NAMALWA (cell line): ENCODE measurements at places on chromosomes 1 and 21.

DNA sequence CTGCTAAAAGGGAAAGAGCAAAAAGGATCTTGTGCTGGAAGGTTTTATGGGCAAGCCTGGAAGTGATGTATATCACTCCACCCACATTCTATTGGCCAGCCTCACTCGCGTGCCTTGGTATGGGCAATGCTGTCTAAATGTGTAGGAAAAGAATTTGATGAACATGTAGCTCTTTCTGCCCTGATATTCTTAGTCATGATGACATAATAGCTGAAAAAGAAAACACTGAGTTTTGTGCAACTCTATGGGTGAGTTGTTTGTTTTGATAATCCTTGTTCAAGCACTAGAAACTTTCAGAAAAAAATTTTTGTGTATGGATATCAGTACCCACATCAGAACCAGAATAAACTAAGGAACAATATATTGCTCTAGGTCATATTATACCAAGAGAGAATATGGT, 231.5 kb upstream of the ST6GALNAC5 start:
- DNase-seq = no peak

DNA sequence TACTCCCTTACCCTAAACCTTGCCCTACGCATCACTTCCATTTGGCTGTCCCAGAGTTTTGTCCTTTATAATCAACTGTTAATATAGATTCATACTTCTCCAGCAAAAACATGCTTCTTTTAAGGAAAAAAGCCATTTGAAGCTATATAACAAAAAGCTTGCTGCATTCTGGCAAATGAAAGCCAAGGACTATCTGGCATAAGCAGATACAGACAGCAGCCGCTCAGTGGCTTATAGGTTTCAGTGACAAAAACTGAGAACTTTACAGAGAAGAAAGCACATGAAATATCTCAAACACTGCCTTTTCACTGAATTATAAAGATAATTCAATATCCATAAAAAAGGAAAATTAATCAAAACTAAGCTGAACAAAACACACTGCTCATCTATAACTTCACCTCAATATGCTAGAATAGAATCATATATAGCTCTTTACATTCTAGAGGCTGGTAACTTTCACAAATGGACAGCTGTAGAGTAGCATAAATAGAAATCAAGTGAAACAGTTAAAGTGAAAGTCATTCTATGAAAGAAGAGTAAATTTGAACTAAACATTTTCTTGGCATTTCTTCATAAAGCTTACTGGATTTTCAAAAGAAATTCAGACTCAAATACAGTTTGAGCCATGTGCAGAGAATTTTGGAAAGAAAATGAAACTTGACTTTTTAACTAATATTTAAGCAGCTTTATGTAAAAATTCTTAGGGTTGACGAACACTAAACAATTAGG, 19.6 kb downstream of the CDC42BPA start:
- no peak for DNase-seq

- no peak for DNase-seq
Measured at GRCh38 chr1:151584278-151584677, 27.6 kb upstream of the SNX27 start.

- peak; percentile 34 for DNase-seq
Measured at GRCh38 chr1:146039844-146040194, 18.3 kb upstream of the HJV start.

- DNase-seq = no peak
Measured at GRCh38 chr1:4616831-4617465, 37.5 kb upstream of the AJAP1 start.

DNA sequence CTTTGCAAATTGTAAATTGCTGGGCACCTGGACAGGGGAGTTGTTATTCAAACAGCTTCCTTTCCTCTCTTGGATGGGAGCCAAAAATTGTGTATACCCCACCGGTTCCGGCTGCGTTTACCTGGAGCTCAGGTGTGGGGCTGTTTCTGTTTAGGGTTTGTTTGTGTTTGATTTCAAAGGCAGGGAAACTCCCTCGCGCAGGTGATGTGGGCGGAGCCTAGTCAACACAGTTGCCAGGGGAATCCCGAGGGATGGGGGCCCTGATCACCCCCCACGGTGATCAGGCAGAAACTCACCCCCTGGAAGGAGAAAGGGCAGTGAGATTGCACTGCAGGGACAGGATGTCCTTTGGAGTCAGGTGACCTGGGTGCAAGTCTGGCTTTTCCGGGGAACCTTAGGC, 28.3 kb downstream of the CDCP2 start:
- no peak for DNase-seq
